ENCODE measurements at places on chromosomes 5 and 9.

GRCh38 chr5:150246835-150247234, 42.7 kb downstream of the CAMK2A start:
- no peak for DNase-seq

DNA sequence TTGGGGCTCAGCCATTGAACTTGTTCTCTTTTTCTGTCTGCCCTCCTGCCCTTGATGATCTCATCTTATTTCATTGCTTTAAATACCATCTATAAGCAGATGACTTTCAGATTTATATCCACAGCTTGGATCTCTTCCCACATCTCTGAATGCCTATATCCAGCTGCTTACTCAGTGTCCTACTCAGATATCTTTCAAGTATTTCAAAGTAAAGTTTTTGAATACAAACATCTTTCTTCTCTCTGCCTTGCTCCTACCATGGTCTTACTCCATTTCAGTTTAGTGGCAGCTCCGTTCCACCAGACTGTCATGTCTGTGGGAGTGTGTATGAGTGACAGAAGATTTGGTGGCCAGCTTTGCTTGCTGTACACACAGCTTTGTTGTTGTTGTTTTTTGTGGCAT, 59.7 kb downstream of the ERBIN start:
- no peak for DNase-seq

- DNase-seq = no peak
Observed at GRCh38 chr9:2473681-2474080, 147.9 kb upstream of the VLDLR start.

DNA sequence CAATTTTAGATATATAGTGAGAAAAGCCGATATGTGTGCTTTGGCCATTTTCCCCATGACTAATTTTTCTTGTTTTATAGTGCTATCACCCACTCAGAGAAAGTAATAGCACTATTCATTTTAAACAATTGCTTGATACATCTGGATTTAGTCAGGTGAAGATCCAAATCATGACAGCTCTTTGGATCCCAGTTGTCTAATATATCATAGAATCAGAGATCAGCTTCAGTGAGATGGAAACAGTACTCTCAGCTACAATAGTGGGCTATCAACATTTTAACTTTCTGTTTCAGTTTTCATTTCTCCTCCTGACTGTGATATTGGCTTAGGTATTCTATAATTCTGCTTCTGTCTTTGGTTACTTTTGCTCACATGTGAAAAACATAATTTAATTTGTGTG, 38.7 kb downstream of the VCAN start:
- DNase-seq = no peak

DNA sequence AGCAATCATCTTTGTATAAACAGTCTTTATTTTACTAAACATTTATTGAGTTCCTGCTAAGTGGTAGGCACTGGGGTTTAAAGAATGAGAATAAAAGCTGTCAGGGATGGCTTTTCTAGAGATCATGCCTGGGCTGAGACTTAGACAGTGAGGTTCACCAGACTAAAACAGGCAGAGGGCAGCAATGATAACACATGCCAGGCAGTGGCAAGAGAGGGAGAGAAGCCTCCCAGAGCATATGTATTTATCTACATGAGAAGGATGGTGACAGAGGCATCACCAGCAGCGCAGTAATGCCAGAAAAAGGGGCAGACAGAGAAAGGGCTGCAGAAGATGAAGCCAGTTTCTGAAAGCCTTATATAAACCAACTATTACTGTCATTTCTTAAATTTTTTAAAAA, 121.0 kb upstream of the CCDC180 start:
- no peak for DNase-seq

DNA sequence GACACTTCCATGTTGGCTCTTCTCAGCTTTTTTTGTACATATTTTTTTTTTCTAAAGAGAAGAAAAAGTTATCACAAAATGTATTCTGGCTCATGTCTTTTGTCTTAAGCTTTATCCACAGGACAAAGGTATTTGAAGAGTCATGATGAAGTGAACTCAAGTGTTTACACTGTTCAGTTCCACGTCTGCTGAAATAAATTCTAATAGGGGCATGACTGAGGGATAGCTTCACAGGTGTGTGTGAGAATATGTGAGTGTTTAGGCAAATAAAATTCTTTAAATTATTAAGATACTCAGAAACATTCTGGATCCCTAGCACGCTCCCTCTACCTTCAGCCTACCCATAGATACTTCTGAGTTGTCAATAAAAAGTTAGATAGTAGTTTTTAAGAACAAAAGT, 59.8 kb downstream of the BAAT start:
- DNase-seq = no peak

- DNase-seq = no peak
Observed at GRCh38 chr9:129761901-129762369, 9.1 kb upstream of the PTGES start.

- DNase-seq = no peak
Observed at GRCh38 chr9:89494199-89494598, 3.7 kb downstream of the SEMA4D start.

DNA sequence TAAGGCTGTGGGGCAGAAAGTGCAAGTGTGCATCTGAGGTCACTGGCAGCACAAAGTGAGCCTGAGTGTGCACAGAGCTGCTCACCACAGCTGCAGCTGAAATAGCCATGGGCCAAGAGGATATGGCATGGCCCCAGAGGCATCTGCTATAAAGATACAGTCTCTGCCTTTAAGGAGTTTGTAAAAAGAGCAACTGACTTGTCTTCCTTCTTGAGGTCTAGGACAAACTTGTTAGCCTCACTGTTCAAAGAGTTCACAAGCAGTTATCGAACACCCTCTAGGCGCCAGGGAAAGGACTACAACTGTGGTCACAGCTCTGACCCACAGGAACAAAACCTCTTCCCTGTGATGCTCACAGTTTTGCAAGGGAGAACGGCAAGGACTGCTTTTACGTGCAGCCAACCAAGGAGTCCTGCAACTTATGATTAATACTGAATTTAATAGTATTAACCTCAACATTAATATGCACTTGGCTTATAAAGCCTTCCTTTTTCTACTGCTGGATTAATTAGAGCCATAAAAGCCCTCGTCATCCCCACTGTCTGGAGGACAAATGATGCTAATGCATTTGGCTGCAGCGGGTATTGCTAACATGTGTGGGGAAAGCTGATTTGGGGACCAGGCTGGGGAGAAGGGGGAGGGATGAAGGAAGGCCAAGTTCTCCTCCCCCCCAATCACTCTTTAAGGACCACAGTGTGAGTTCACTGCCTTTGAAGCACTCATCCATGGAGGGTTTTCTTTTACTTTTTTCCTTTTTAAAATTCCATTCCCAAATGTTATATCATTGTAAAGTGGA, 189.8 kb upstream of the TRIM32 start:
- DNase-seq = no peak

GRCh38 chr9:73155968-73156864, 4.6 kb downstream of the ANXA1 start:
- DNase-seq = no peak

- no peak for DNase-seq
Observed at GRCh38 chr5:111138096-111138495, 45.9 kb downstream of the WDR36 start.

GRCh38 chr9:133635533-133636531, at the start of gene DBH:
Gene DBH (plus strand): TSS chr9:133636363. CDS start chr9:133636372, 9 bp downstream.
- no peak for DNase-seq

DNA sequence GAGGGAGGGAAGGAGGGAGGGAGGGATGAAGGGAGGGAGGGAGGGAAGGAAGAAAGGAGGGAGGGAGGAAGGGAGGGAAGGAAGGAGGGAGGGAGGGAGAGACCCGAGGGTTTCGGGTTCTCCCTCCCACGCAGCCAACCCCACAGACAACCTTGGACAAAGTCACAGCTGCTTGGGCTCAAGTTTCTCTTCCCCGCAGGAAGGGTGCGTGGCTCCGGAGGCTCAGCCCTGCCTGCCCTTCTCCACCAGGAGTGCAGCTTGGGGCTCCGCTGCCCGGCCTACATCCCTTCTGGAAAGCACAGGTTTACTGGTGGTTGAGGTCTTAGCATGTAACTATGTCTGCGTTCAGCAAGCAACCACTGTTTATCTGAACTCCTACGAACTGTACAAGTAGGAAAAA, 15.0 kb downstream of the SLC12A7 start:
- no peak for DNase-seq

DNA sequence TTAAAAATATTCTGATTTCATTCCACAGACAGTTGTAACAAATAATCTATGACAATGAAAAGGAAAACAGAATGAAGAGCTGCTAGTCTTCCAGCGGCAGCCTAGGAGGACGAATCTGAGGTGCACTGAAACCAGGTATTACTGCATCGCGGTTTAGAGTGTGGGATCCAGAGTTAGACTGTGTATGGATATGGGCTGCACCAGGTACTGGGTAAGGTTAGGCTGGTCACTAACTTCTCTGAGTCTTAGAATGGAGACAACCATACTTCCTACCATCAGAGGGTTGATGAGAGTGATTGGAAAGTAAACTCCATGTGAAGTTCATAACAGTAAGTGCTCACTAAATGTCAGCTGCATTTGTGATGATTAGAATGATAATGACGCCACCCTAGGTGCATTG, 158.7 kb downstream of the MYO10 start:
- no peak for DNase-seq

GRCh38 chr5:66134407-66134861, 9.7 kb upstream of the SREK1 start:
- DNase-seq = no peak

GRCh38 chr9:92185096-92185495, 69.9 kb upstream of the SPTLC1 start:
- no peak for DNase-seq

GRCh38 chr5:72041654-72042053, 65.6 kb upstream of the MAP1B start:
- no peak for DNase-seq

- DNase-seq = no peak
Observed at GRCh38 chr9:95413793-95414192, 96.3 kb upstream of the FANCC start.

DNA sequence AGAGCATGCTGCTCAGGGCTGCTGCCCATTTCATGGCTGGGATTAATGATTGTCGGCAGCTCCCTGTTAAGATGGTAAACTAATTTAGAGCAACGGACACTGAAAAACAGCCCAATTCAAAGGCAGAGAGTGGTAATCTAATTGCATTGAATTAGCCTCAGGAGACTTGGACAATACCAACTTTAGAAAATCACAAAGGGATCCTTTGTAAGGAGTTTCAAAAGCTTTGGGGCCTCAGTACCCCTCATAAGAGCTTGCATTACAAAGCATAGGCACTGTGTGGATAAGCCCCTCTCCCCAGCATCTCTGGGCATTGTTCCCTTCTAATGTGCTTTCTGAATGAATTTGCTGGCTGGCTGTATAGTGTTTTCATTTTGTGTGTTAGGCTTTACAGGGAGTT, 6.7 kb downstream of the GLRA1 start:
- DNase-seq = no peak
